ENCODE measurements at places on chromosomes 2 and 18.

GRCh38 chr2:43025709-43026295 lies 200.6 kb downstream of the ZFP36L2 start:
- DNase-seq: no peak

- no peak for DNase-seq
Observed at GRCh38 chr2:128345436-128346165, 26.9 kb upstream of the HS6ST1 start.

DNA sequence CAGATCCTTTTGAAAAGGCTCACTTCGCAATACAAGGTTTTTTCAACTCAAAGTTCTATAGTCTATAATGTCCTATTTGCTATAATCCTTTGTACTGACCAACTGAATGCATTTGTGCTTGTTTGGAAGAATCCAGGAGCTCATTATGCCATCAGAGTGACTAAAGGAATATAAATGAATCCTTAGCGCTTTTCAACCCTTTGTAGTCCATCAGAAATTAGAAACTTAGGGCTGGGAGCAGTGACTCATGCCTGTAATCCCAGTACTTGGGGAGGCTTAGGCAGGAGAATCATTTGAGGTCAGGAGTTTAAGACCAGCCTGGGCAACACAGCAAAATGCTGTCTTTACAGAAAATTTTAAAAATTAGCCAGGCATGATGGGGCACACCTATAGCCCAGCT lies 330.2 kb upstream of the CHAC2 start:
- DNase-seq: no peak

DNA sequence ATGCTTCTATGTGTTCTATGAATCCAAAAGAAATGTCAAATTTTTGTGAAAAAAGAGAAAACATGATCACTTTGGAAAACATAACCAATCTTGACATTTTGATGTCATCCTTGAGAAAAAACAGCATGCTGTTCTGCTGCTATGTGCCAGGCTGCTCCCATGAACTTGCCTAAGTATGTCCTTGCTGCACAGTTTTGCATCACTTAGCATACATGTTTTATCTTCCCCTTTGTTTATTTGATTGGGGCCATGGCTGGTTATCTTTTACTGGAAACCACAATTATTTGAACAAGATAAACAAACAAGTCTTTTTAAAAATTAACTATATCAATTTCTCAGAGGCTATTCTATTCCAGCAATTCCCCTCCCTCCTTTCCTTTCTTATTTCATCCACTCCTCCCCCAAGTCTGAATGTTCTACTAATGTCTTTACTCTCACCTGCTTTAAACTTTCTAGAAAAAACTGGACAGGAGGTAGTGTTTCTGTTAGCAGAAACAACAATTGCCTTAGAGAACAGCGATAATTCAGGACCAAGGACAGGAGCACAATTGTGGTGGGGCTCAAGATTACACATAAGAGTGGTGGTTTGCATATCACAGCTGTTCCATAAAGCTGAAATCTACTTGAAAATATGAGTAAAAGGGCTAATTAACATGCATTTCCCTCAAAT lies 6.7 kb downstream of the AOX1 start:
- no peak for DNase-seq

GRCh38 chr18:45783097-45784075 lies 42.1 kb upstream of the SIGLEC15 start:
- no peak for DNase-seq

DNA sequence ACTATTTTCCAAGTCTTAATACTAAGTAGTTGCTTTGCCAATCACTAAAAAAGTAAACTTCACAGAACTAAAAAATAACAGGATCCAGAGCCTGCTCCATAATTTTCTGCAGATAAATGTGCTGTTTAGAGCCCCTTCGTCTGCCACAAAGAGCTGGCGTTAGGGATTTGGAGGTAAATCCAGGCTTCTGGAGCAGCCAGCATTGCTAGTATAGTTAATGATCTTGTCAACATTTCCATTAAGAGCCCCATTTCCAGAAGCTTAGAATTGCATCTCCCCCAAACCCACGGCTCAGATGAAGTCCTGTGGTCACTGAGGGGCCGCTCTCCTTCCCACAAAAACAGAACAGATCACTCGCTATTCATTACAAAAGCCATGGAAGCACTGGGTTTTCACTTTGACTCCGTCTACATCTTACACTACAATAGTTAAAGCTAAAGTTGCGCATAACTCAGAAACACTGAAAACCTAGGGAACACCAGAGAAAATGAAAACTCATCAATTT lies 41.9 kb downstream of the ZNF516 start:
- no peak for DNase-seq

DNA sequence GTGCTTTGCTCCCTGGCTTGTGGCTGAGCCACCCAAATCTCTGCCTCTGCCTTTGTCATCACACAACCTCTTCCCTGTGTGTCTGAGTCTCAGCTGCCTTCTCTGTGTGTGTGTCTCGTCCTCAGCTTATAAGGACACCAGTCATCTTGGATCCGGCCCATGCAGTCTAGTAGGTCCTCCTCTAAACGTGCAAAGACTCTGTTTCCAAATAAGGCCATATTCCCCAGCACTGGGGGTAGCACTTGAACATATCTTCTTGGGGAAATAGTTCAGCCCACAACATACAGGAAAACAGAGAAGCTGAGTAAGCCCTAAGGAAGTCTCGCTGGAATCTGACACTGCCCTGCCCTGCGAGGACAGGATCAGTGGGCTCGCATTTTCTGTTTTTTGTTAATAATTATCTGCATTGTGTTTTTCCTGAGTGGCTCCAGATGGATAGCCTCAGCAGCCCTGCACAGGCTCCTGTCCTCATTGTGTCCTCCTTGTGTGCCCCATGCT lies 42.1 kb downstream of the MTCL1 start:
- DNase-seq: no peak

GRCh38 chr2:259789-260331 lies 4.0 kb downstream of the SH3YL1 start:
- DNase-seq: no peak

GRCh38 chr2:9318461-9319337 lies 104.6 kb downstream of the ITGB1BP1 start:
- no peak for DNase-seq

- no peak for DNase-seq
Observed at GRCh38 chr2:230258483-230258882, 32.9 kb downstream of the SP140 start.

- DNase-seq: no peak
Observed at GRCh38 chr2:236754271-236754944, 184.8 kb downstream of the ACKR3 start.

DNA sequence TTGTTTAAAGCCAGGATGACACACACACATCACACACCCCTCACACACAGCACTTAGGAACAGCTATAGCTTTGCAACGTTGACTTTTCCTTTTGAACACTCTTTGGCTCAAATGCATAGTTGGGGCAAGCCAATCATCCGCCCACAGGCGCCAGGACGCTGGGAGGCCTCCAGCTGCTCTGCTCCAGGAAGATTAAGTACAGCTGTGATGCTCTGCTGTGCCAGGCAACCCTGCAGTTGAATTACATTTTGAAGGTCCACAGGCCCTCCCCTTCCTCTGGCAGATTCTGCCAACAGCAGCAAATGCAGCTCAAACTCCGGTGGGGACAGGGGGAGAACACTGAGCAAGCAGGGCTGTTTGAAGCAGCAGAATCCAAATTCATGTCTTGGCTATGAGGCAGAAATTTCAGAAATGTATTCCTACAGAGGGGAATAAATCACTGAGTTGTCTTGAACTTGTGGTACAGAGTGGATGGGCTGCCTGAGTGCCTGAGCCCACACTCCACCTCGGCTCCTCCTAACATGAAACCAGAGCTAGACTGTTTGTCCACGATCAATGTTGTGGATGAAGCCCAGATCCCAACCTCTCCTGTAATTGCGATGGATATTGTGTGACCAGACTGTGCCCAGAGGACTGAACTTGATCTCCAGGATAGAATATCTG lies 86.5 kb upstream of the PPP1CB start:
- no peak for DNase-seq

- no peak for DNase-seq
Observed at GRCh38 chr2:19336781-19337180, 21.6 kb downstream of the OSR1 start.

DNA sequence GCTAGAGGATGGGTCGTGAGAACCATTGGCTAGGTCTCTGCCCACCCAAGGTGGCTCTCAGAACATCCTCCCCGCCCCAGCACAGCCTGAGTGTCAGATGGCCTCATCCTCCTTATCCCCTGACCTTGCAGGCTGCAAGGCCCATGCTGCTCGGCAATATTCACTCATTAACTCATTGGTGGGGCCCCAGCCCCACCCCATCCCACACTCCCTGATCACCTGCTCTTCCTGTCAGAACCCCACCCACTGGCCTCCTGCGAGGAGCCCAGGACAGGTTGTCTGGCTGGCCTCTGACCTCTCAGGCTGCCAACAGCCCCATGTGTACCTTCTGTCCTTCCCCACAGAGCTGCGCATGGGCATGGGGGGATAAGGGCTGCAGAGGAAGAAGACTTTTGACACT lies 5.3 kb downstream of the ADCY3 start:
- no peak for DNase-seq

- no peak for DNase-seq
Observed at GRCh38 chr2:144048631-144049060, 471.3 kb downstream of the ZEB2 start.

DNA sequence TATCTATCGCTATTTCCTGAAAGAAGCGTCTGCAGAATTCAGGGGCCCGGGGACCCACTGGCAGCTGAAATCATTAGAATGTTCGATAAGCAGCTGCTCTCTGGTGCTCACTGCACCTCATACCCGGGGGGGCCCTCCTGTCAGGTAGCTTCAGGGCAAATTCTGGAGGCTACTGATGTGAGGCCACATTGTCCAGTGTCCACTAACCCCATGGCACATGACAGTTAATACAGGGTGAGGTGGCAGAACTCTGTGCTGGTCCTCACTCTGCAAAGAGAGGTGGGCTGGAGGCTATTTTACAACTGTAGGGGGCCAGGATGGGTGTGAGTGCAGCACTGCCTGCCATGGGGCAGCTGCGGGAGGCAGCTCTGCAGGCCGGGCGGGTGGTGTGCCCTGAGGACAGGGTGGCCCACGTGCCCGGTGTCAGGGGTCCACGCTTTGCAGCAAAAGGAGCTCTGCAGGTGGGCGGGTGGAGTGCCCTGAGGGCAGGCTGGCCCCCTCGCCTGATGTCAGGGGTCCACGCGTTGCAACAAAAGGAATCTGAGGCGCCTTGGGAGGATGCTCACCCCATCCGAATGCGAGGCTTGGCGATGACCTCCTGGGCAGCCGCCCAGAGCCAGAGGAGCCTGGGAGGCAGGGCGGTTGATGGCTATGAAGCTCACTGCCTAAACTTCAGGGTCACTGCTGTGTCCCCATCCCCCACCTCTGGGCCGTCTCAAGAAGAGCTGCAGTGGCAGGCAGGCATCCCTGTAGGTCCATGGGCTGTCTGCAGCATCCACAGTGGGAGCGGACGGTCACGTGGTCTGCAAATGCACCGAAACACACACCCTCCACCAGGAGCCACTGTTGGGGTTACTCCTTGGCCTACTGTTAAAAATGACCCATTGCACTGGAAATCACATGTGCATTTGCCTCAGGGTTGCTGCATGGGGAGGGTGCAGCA lies 207.0 kb upstream of the SALL3 start:
- no peak for DNase-seq

DNA sequence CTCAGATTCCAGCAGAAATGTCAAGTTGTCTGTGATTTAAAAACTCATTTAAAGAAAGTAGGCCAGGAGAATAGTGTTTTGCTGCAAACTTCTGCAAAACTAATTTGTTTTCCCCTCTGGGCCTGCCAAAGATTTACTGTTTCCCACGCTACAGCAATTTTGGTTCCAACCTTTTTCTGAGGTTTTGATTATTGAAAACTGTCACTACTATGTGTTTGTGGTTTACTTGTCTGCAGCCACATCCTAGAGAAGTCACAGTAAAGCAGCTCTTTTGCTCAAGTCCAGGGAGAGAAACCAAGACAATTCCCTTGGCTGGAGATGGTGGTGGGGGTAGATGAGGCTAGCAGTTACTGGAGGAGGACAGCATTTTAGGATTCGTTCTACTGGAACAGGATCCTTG lies 12.8 kb downstream of the IL1R2 start:
- DNase-seq: no peak

GRCh38 chr18:69935319-69936190 lies 12.1 kb downstream of the CD226 start:
- peak; percentile 85 for DNase-seq

DNA sequence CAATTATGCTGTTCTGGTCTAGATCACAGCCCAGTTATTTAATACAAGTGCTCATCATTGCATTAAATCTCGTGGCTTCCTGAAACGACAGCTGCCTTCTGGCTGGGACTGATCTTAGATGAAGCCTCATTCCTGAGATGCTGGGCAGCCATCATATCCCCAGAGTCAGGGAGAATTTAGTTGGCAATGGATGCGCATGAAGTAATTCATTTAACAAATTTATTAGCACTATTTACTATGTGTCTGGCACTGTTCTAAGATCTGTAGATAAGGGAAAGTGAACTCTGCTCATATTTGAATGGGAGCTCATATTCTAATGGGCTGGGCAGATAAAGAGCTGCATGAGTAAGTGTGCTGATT lies 244.7 kb downstream of the KCNS3 start:
- no peak for DNase-seq

DNA sequence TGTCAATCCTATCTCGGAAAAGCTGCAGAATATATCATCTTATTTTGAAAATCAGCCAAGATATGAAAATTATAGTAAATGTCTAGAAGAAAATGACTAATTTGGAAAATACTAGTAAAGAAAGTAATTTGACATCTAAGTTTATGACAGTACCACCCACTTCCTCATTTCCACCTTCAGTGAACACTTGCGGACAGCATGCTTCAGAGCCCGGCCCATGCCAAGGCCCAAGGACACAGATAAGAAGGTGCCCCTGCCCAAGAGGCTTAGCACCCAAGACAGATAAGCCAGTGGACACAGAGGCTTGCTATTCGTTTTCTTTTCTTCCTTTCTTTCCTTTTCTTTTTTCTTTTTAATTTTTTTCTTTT lies 4.8 kb upstream of the KCNG2 start:
- DNase-seq: no peak

DNA sequence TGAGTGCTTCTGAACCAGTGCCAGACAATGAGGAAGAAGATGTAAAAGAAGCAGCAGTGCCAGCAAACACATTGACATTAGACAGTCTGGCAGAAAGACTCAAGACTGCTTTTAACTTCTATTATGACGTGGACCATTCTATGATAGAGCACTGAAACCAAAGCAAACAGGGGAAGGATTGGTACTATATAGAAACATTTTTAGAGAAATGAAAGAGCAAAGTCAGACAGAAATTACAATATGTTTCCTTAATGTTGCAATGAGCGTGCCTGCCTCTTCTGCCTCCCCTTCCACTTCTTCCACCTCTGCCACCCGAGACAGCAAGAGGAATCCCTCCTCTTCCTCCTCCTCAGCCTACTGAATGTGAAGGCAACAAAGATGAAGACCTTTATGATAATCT lies 39.7 kb downstream of the DHX57 start:
- no peak for DNase-seq

- no peak for DNase-seq
Observed at GRCh38 chr2:36513661-36514060, 84.3 kb downstream of the FEZ2 start.

- DNase-seq: no peak
Observed at GRCh38 chr2:83471655-83472054, 987.4 kb downstream of the SUCLG1 start.

- no peak for DNase-seq
Observed at GRCh38 chr2:125596612-125597011, 1059.3 kb upstream of the GYPC start.

All from CD4-positive, alpha-beta T cell treated with Interleukin-6 for 4 hours (primary cell).